ENCODE measurements at places on chromosomes 3 and 15. TPM values are rescaled to one million over a fixed set of nuclear protein-coding genes. Genes with fewer than 3 reads are reported as not detected.

- DNase-seq: peak; percentile 79
Measured at GRCh38 chr15:101014921-101015841, 96.0 kb downstream of the LRRK1 start.

- no peak for DNase-seq
Measured at GRCh38 chr15:67142767-67143100, 77.3 kb downstream of the SMAD3 start.

DNA sequence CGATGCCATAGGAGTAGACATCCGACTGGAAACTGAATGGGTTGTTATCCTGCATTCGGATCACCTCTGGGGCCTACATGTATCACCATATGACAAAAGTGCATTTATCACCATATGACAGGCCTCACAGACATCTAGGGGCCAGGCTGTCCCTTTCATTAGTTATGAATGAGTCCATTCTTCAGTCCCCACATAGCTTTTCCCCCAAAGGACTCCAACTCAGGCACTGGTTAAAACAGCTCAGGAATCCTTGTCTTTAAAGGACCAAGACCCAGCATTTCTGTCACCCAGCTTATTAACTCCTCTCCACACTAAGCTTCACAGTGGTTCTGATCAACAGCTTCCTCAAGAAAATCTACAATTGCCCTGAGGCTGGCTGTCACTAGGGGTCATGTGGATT lies 28.3 kb downstream of the MKRN2 start:
- DNase-seq: no peak

- no peak for DNase-seq
Measured at GRCh38 chr3:100060685-100061484, 53.4 kb downstream of the FILIP1L start.

DNA sequence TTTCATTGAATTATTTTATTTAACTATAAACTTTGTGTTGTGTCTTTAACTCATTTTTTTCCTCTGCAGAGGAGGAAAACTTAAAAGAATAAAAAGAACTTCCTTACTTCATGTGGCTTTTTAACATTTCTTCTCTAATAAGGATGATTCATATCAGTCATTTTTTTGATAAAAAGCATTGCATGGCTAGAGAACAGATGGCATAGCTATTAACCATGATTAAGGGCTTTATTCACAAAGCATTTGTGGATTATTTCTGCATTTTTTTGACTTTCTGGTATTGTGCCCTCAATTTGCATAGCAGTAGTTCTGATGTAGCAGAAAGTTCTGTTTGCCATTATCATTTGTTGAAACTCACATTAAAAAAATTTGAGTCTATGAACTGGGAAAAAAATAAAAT lies 540.8 kb downstream of the SI start:
- DNase-seq: no peak

- no peak for DNase-seq
Measured at GRCh38 chr3:159945930-159946329, 42.7 kb upstream of the IL12A start.

DNA sequence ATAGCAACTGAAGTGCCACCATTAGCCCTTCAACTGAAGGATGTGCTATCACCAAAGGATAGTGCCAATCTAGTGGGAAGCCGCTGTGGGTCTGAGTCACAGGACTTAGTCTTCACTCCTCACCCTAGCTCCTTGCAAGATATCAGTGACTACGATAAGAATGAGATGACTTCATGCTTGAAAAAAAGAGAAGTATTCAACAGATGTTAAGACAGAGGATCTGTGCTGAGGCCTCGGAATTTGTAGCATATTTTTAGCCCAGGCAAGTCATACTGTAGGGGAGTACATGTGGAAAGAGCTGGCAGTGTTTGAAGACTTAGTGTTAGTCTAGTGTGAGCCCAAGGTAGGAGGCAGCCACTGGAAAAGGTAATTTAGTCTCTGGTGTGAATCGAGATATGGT lies 270.7 kb upstream of the LRTM1 start:
- no peak for DNase-seq

DNA sequence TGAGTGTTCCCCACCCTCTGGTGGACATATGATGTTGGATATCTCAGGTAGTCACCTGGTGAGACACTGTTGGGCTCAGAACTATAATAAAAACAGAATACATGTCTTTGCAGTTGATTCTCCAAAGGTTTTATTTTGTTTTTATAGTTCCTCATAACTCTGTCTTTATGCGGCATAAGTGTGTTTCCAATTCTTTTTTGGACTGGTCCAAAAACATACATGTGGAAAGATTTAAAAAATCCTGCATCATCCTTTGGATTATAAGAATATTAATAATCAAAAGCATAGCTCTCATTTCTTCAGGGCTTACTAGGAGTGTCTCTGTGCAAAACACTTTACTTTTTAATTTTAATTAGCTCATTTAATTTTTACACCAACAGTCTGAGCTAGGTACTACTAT lies 71.0 kb upstream of the ANKRD34C start:
- DNase-seq: no peak

DNA sequence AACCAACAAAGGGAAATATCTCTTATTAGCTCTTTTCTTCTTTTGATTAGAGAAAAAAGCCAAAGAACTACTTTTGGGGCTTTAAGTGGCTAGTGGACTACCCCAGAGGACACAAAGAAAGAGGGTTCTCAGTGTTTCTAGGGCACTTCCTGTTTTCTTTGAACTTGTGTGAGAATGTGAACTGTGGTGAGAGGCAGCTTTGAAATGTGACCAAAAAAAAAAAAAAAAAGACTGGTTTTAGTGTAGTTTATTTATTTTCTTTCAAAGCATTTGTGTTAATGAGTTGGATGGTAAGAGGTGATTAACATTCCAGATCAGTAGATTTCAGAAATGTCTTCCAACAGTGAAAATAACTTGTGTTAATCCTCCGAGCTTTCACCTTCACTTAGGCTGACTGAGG lies 32.4 kb downstream of the SELENOT start:
- peak; percentile 5 for DNase-seq

- DNase-seq: no peak
Measured at GRCh38 chr3:183159333-183159732, 3.2 kb downstream of the LAMP3 start.

GRCh38 chr3:124246949-124247348 lies 255.0 kb upstream of the ROPN1 start:
- no peak for DNase-seq

- DNase-seq: no peak
Measured at GRCh38 chr3:52690560-52690959, 4.7 kb downstream of the GNL3 start.

DNA sequence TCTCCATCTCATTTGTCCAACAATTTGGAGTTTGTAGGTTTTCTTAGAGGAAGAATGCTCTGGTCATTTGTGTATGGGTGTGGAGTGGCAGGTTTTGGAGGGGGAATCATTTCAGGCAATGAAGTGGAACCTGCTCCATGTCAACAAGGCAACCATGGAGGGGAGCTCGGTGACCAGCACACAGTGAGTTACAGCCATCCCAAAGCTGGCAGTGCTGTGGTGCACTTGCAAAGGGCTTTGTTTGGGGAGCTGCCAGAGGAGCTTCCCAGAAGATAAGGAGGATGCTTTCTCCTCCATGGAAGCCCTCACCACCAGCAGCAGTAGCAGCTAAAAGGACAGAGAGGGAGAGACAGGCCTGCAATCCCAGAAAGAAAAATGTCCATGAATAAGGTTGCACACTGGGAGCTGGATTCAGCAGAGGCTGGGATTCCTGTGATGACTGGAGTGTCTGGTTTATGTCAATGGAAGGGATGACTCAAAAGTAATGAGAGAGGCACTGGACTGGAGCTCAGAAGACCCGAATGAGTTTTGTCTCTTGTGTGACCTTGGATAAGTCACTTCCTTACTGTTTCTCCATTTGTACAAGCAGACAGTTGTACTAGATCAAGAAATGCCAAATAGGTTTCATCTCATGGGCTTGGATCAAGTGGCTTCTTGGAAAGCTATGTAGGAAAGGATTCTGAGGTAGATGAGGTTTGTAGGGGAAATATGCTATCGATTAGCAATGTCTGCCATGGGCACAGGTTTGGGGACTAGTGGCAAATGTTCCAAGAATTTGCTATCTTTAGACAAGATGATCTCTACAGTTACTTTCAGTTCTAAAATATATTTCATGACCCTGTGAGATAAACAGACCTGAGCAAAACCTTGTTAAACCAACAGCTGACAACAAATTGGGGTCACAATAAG lies 27.2 kb upstream of the UBE2Q2 start:
- DNase-seq: no peak

DNA sequence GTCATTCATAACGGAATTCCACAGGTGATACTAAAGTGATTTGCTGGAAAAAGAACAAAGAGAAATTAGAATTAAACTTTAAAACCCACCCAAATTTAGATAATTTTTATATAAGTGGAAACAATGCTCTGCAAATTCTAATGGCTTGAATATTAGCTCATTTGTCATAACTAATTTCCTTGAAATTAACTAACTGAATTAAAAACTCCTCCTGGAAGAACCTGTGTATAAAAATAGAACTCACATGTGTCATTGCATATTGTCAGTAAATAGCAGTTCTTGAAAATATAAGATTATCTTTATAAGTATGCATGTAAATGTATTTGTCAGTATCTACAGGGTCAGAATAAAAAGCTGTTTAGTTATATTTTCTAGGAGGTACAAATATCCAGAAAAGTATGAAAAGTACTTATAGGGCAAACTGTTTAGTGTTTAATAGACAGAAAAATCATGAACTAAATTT lies 16.3 kb downstream of the ZIC1 start:
- DNase-seq: no peak

- DNase-seq: peak; percentile 69
Measured at GRCh38 chr15:61299075-61299763, 70.1 kb upstream of the RORA start.

DNA sequence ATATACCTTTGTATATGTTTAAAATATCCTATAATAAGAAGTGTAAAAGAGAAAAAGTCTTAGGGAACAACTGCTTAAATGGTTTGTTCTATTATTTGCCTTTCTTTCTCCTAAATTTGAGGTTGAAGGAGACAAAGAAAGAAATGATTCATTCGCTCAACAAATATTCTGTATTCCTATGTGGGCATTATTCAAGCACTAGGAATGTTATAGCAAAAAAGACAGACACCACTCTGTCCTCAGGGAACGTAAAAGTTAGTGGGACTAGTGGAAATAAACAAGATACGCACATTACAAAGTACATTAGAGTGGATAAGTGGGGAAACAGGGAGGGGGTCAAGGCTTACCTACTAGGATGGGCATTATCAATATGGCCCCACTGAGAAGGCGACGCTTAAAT lies 332.2 kb downstream of the LPP start:
- no peak for DNase-seq

DNA sequence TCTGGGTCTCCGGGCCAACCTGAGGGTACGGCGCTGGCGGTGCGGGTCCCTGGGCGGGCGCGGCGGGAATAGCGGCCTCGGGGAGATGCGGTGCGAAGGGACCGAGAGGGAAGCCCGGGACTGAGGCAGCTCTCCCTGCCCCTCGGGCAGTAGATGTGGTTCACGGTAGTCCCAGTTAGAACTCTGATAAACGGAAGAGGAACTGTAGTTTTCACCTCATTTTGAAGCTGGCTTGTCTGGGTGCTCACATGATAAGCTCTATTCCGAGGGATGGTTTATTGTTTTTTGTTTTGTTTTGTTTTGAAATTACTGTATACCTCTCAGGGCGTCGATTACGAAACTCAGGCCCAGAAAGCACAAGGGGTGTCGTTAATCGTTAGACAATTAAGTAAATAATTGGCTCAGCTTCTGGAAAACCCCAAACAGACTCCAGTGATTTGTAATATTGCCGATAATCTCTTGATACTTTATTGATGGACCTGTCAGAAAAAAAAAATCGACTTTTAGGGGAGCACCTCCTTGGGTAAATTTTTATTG lies 413 bp downstream of the NUSAP1 start:
- peak; percentile 83 for DNase-seq

DNA sequence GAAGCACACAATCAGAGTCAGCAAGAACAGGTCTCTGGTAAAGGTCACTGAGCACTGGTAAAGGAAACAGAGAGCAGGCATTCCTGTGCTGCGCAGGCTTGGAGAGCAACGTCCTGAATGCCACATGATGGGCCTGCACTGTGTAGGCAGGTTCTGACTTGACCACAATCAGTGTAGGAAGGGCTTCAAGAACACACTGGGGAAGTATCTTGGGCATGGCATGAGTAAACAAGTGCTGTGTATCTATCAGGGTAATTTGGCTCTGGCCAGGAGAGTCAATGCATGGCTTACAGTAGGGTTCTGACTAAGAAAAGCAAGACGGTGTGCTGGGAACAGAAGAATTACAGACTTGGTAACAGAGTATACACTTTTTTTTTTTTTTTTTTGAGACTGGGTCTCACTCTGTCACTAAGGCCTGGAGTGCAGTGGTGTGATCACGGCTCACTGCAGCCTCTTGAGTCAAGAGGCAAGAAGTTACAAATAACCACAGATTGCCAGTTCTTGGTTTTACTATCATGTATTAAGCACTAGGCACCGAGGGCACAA lies 30.6 kb downstream of the TBC1D2B start:
- no peak for DNase-seq

GRCh38 chr3:45993421-45994027 lies 2.1 kb downstream of the FYCO1 start:
- DNase-seq: no peak

GRCh38 chr3:46228260-46229242 lies 13.7 kb upstream of the CCR3 start:
- DNase-seq: no peak

OR4M2 gene
- polyA plus RNA-seq: not detected

GRIP2 gene
- polyA plus RNA-seq: 1.0 TPM

CKMT1A gene
- polyA plus RNA-seq: not detected

DNAJA4 gene
- 32.1 TPM for polyA plus RNA-seq

SEMA6D gene
- polyA plus RNA-seq: 46.4 TPM

AQP9 gene
- polyA plus RNA-seq: 0.06 TPM

PLA2G4E gene
- polyA plus RNA-seq: 0.10 TPM

TUBGCP4 gene
- polyA plus RNA-seq: 28.5 TPM

PTX3 gene
- 36.4 TPM for polyA plus RNA-seq

ADAMTS17 gene
- polyA plus RNA-seq: 2.6 TPM

CPLX3 gene
- not detected for polyA plus RNA-seq

B3GALNT1 gene
- 30.8 TPM for polyA plus RNA-seq

TYRO3 gene
- polyA plus RNA-seq: 42.0 TPM

PRR20G gene
- polyA plus RNA-seq: not detected

SPESP1 gene
- polyA plus RNA-seq: 2.0 TPM

SNAPC5 gene
- 23.7 TPM for polyA plus RNA-seq
